ENCODE measurements at places on chromosomes 5 and 9.
A peak's percentile ranks its signal among the peaks of the same experiment; 100 is the strongest.

DNA sequence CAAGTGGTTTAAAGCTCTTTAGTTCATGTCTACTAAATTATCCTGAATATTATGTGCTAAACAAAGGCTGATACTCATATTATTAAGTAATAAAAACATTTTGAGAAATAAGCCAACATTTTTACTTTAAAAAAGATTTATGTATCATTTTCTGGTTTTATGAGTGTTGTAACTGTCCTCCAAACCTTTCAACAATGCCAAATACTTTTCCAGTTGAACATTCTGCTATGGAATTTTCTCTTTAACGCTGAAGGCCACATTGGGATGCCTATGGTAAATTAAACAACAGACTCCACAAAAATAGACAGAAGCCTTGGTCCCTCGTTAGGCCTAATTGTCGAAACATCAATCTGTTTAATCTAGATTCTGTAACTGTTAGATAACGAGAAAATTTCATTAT lies 131.3 kb downstream of the GLIS3 start:
- DNase-seq, result no peak

GRCh38 chr9:89743216-89743572 lies 138.4 kb downstream of the GADD45G start:
- no peak for DNase-seq

DNA sequence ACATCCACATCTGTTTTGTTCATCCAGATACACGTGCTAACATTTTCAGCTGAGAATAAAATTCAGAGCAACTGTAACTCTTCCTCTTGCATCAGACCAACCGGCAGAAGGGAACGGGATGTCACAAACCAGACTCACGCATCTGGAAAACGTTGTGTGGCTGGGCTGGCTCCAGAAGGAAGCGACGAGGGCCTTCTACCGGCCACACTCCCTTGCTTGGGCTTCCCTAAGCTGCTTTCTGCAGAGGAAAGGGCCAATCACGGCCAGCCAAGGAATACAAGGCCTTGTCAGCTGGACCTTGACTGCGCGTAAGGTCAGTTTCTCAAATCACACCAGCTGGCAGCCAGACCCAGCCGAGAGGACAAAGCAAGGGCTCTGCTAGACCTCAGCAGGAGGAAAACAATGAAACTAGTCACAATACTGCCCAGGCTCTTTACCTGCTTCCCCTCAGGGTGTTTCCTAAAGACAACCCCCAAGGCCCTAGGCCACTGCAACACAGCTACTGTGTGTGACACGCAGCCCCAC lies 106.1 kb downstream of the THBS4 start:
- no peak for DNase-seq

DNA sequence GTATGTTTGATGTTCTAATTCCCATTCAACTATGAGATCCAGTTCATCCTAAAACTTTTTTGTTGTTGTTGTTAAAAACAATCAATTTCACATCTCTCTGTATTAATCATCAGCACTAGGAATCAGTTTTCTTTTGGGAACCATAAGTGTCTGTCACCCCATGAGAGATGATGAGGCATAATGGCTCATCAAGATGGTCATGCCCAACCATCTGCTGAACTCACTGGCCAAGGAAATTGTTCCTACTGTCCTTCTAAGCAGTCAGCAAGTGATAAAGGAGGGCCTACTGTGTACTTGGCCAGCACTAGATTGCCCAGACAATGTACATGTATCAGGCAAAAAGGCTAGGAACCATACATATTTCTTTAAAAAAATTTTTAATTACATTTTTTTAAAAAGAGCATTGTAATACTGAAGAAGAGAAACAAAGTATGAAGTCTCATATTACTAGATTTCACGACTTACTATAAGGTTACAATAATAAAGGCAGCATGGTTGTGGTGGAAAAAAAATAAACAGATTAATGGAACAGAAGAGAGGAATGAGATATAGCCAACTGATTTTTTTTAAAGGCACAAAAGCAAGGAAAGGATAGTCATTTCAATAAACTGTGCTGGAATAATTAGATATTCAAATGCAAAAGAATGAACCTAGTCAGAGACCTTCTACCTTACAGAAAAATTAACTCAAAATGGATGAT lies 458.3 kb downstream of the SPOCK1 start:
- no peak for DNase-seq

- DNase-seq, result no peak
Observed at GRCh38 chr9:10928372-10928771, 315.6 kb upstream of the PTPRD start.

GRCh38 chr5:125750861-125751186 lies 672.4 kb upstream of the GRAMD2B start:
- no peak for DNase-seq

- peak; percentile 59 for DNase-seq
Observed at GRCh38 chr5:92518318-92518904, 1062.6 kb downstream of the NR2F1-AS1 start.
